ENCODE measurements at places on chromosomes 4 and X.
A peak's percentile ranks its signal among the peaks of the same experiment; 100 is the strongest.

DNA sequence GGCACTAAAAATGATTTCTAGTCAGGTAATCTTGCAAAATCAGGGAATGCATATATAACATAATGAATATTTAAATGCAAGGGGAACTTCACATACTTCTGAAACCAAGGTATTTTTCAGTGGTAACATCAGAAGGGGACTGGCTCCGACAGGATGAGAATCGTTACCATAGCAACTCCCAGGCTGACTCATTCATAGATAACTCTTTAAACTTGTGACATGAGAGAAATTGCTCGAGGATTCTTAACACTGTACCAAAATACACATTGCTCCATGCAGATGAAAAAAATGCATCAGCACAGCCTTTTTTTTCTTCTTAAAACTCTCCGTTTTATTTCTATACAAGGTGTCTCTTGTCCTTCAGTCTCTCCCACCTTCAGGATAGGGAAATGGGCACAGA, 114.3 kb downstream of the GABRB1 start:
- DNase-seq: no peak

DNA sequence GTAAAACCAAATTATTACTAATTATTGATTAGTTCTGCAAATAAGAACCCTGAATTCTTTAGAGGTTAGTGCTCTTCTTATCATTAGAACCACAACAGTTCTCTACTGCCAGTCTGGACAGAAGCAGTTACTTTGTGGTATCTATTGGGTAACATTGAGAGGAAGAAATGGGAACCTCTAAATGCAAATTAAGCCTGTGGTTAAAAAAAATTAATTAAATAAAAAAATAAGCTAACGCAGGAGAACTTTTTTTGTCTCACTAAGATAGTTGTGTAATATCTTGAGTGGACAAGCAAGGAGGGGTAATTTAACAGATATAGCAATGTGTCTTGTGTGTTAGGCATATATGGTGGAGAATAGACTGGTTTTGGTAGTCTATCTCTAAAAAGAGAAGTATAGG, 32.9 kb upstream of the TET2 start:
- no peak for DNase-seq

DNA sequence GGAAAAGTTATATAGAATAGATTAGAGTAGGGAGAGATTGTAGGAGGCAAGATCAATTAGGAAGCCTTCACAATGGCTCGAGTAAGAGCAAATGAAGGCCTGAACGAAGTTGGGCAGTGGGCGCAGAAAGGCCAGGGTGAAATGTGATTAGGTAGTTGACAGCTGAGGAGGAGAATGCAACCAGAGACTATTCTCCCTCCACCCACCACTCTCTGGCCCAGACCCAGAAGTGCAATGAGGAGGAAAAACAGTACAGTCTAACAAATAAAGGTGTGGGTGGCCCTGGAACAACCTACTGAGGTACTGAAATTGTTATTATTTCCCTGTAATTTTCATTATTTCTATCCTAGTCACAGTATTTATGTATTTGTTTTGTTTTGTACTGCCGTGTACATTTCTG, 176.7 kb downstream of the SLC39A8 start:
- no peak for DNase-seq

- no peak for DNase-seq
Observed at GRCh38 chr4:73133784-73134183, 64.3 kb upstream of the COX18 start.

- DNase-seq: no peak
Observed at GRCh38 chr4:34619531-34620162, 1624.7 kb downstream of the ARAP2 start.

DNA sequence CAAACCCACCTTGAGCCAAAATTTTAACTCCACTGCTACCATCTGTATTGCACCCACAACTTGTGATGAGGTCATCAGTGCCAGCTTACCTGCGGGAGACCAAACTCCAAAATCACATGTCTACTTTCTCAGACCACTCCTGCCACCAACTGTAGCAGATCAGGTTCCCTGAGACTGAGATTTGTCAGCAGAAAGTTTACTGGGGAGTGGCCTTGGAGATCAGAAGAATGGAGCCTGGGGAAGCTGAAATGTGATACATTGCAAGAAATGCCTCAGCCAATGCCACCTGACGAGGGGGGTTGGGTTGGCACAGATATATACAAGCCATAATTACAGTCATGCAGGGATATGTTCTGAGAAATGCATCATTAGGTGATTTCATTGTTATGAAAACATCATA, 19.1 kb downstream of the HAUS3 start:
- DNase-seq: no peak

DNA sequence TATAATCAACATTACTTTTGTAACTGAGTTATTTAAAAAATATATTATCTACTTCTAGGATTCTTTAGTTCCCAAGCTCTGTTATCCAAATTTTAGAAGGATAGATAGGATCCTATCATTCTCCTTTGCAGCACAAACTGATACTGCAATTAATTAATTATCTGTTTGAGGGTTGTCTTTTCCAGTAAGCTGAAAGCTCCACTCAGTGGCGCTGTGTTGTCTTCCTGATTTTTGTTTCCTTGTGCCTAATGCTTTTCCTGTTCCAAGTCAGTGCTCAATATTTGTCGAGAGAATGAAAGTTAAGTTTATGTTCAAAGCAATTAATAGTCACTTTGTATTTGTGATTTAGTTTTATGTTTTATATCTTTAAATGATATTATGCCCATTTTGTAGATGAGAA, 107.4 kb upstream of the ANK2 start:
- DNase-seq: no peak

DNA sequence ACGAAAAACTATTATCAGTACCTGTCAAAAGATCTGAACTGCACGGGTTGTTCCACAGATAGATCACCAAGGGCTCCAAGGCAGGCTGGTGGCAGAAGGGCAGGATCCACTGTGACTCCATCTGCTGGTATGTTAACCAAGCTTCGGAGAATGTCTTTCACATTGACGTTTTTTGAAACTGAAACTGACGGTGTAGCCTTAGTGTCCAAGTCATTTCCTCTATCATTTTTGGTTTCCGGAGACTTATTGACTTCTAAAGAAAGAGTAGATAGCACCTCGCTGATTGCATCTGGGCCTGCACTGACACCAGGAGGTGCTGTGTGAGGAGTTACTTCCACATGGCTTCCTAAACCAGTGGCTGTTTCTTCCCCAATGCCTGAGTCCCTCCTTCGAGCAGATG, 186.9 kb downstream of the LRBA start:
- DNase-seq: peak; percentile 29

DNA sequence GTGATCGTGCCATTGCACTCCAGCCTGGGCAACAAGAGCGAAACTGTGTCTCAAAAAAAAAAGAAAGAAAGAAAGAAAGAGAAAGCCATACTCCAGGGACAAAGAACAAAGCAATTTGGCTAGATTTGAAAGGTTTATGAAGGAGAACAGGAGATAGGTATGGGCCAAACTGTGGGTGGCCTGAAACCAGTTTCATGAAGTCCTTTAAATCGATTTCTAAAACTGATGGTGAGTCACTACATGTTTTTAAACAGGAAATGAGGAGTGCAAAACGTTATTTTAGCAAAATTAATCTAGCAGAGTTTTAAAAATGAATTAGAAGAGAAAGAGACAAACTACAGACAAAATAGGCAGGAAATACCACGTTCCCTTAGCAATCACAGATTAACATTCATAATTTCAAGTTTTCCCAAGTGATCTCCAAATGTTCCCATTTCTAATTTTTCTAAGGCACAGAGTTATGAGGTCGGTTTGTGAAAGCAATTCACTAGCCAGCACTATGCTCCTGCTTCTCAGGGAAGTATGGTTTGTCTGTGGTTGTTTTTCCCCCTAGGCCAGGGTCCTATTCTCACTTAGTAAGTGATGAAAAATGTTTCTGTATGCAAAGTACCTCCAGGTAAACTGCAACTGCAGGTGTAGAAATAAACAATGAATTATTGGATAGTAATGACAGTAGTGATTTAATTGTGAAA, 190.6 kb downstream of the PPP3CA start:
- DNase-seq: no peak

DNA sequence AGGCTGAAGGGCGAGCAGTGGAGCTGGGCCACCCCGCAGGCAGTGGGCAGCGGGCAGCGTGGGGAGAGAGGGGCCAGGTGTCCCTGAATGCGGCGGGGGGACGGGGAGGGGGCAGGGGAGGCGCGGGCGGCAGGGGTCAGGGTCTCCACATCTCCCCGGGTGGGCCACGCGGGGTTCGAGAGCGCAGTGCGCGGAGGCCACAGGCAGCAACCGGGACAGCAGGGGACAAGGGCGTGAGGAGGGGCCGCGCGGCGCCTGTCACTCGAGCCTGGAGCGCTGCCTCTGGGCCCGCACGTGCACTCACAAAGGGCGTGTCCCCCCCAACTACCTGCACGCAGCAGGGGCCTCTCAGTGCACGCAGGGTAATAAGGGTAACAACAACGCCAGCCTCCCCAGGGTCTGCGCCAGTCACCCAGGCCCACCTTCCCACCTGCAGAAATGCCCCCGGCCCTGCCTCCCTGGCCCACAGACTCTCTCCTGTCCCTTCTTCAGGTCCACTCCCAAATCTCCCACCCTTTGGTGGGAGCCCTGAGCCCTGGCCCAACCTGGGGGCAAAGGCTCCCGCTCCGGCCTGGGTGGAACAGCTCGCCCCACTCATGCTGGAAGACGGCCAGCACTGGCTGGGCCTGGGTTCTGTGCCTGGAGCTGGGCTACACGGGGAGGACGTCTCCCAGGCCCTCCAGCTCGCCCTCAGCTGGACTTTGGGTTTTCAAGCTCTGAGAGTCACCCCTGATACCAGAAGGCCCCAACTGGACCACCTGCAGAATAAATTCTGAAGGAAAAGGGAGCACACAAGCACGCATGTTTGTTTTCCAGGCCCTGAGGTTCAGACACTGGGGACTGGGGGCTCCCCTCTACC, 53.2 kb downstream of the ZFYVE28 start:
- no peak for DNase-seq

DNA sequence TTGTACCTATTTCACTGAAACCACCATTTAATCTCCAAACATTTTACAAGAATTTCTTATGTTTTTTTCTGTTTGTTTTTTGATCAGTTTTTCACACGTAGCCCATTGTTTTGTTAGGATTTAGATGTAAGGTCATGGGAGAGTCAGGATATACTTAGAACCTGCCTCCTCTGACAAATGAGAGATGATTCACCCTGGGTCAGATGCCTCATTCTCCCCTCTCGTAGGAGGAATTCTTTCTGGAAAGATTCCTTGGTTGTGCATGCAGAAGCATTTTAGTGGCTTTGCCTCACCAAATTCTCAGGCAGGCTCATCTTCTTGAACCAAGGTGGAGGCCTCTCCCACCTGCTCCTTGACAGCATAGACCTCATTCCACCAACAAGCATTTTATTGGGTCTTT, 599.3 kb downstream of the SPRY1 start:
- DNase-seq: no peak

GRCh38 chr4:70760662-70761061, 38.9 kb downstream of the RUFY3 start:
- DNase-seq: no peak

- DNase-seq: no peak
Observed at GRCh38 chr4:3668825-3669552, 97.2 kb upstream of the ADRA2C start.

GRCh38 chr4:15996773-15997172, 33.8 kb upstream of the FGFBP2 start:
- DNase-seq: no peak

DNA sequence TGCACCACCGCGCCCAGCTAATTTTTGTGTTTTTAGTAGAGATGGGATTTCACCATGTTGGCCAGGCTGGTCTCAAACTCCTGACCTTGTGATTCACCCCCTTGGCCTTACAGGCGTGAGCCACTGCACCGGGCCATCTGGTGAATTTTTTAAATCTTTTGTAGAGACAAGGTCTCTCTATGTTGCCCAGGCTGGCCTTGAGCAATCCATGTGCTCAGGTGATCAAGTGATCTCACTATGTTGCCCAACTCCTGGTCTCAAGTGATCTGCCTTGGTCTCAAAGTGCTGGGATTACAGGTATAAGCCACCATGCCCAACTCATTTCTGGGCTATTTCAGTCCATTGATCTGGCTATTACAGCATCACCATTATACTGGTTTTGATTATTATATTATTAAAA, 22.2 kb upstream of the GALNT7 start:
- no peak for DNase-seq

- no peak for DNase-seq
Observed at GRCh38 chrX:147875866-147876596, 35.7 kb upstream of the FMR1 start.

GRCh38 chrX:134688839-134689238, 30.6 kb upstream of the PLAC1 start:
- DNase-seq: no peak

- DNase-seq: no peak
Observed at GRCh38 chr4:76178296-76178695, 30.1 kb upstream of the NUP54 start.

GRCh38 chrX:101550362-101550750, at the start of gene ARMCX1:
Gene ARMCX1 (plus strand): TSS chrX:101550547. CDS start chrX:101552931, 2,384 bp downstream.
- peak; percentile 9 for DNase-seq

DNA sequence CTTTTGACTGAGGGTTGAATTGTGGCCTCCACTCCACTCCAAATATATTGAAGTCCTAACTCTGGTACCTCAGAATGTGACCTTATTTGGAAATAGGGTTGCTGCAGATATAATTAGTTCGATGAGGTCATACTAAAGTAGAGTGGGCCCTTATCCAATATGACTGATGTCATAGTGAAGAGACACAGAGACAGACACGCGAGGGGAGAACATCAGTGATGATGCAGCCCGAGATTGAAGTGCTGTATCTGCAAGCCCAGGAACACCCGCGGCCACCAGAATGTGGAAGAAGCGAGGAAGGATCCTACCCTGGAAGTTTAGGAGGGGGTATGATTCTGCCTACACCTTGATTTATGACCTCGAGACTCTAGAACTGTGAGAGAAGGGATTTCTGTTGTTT, 279.0 kb downstream of the ANKRD50 start:
- no peak for DNase-seq

- DNase-seq: no peak
Observed at GRCh38 chr4:101806914-101807313, 16.4 kb downstream of the BANK1 start.

GRCh38 chr4:31237233-31237632, 517.1 kb downstream of the PCDH7 start:
- no peak for DNase-seq

DNA sequence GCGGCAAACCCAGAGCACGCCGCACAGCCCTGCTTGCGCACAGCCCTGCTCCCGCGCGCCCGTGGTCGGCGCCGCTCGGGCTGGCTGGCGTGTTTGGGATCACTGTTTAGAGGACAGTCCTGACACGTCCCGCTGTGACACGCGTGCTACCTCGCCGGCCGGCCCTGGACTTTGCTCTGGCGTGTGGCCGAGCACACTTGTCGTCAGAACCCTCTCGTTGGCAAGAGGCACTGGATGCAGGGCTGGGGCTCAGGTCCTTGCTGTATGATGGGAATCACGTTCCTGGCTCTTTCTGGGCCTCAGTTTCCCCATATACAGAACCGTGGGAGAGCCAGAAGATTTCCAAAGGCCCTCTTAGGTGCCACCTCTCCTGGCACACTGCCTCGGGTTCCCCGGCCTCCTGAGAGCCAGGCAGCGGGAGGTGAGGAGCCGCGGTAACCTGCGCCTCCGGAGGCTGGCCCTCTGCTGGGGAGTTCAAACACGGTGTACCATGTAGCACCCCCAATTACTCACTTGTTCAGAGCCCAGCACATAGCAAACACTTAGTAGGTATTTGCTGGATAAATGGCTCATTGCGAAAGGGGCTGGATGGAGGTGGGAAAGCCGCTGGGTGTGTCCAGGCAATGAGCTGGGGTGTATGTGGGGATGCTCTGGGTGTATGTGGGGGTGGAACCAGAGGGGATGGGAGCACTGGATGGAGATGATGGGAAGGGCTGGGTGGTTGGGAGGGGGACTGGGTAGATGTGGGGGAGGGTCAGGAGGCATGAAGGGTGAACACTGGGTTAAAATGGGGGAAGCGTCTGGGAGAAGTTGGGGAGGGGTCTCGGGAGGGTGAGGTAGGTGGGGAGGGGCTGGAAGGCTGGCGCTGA, 76.6 kb downstream of the HTRA3 start:
- no peak for DNase-seq

GRCh38 chrX:131061306-131061705, 3.2 kb downstream of the ARHGAP36 start:
- no peak for DNase-seq
